ENCODE measurements at places on chromosomes 16 and 17. TPM values are rescaled to one million over a fixed set of nuclear protein-coding genes. Genes with fewer than 3 reads are reported as not detected.

HOXB1 gene
- not detected for total RNA-seq

DNA sequence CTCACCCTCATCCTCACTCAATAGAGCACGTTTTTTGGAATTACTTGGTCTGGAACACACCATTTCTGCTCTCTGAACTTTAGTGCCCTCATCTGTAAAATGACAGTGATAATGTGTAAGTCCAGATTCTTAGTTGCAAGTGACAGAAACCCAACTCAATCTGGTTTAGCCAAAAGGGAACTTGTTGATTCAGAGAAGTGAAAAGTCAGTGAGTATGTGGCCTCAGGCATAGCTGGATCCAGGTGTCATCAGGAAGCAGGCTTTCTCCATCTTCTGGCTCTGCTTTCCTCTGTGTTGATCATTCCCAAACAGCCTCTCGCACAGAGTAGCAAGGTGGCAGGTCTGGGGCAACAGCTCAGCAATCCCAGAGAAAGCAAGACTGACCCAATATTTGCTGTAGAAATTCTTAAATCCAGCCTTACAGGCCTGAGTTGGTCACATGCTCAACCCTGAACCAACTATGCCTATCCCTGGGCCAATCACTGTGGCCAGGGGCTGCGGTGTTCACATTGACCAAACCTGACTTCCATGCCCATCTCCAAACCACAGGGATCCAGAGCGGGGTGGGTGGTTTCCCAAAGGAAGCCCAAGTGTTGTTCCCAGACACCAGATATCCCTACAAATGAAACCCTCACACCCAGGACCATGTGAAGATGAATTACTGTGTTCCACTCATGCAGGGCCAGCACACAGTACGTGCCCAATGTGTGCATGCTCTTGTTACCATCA, 23.3 kb upstream of the ALKBH5 start:
- peaks cover 4% of the 10 kb centered on the region for H3K4me1 ChIP-seq
- no peak overlapping the region for H3K27ac ChIP-seq
- no peaks in the 10 kb centered on the region for H3K36me3 ChIP-seq

CDRT15 gene
- total RNA-seq = not detected

DNA sequence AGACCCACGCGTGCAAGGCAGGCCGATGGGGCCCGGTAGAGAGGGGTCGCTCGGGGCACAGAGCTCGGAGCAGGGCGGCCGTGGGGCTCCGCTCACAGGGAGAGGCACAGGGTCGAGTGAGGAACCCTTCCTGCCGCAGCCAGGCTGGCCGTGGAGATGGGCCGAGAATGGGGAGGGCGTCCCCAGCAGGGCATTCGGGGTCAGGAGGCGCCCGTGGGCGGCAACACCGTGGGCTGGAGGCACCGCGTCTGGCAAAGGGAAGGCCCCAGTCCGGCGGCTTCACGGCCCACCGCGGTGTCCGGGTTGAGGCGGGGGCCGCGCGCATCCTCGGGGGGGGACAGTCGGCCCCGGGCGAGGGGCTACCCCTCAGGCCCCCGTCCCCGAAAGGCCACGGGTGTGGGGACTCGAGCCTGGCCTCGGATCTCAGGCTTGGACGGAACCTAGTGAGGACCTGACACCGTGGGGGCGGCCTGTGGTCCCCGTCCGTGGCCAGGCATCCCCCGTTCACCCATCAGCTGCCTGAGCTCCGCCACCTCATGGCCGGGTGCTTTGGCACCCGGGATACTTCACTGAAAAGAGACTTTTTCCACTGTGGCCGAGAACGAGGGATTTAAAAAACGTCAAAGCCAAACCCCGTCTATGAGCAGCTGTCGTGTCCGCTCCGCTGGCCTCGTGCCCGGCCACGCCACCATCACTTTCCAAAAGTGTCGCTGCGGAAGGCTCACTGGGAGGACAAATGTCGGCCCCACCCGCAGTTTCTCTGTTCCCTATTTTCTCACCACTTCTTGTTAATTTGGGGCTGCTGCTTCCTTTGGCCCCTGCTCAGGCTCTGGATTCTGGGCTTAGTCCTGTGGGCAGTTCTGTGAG, 73.6 kb downstream of the METRNL start:
- no peaks in the 10 kb centered on the region for H3K4me1 ChIP-seq
- no peak overlapping the region for H3K4me3 ChIP-seq
- no peaks in the 10 kb centered on the region for H3K27me3 ChIP-seq
- H3K36me3 ChIP-seq = no peaks in the 10 kb centered on the region
- DNase-seq = peak; percentile 28

DNA sequence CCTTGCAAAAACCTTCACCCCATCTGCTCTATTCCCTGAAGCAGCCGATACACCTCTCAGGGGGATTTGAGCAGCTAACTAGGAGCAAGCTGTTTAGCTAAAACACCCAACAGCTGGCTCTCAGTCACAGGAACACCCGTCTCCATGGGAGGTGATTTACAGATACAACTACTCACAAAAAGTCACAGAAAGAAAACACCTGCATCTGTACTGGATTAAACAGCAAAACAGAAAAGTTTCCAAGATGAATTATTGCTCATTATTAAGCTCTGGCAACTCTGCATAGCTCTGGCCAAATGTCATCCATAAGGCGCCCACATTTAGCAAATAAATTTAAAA, 22.3 kb downstream of the GJC1 start:
- H3K4me1 ChIP-seq = no peaks in the 10 kb centered on the region
- no peak overlapping the region for H3K4me3 ChIP-seq
- no peaks in the 10 kb centered on the region for H3K27me3 ChIP-seq
- no peaks in the 10 kb centered on the region for H3K36me3 ChIP-seq
- no peak for DNase-seq

DNA sequence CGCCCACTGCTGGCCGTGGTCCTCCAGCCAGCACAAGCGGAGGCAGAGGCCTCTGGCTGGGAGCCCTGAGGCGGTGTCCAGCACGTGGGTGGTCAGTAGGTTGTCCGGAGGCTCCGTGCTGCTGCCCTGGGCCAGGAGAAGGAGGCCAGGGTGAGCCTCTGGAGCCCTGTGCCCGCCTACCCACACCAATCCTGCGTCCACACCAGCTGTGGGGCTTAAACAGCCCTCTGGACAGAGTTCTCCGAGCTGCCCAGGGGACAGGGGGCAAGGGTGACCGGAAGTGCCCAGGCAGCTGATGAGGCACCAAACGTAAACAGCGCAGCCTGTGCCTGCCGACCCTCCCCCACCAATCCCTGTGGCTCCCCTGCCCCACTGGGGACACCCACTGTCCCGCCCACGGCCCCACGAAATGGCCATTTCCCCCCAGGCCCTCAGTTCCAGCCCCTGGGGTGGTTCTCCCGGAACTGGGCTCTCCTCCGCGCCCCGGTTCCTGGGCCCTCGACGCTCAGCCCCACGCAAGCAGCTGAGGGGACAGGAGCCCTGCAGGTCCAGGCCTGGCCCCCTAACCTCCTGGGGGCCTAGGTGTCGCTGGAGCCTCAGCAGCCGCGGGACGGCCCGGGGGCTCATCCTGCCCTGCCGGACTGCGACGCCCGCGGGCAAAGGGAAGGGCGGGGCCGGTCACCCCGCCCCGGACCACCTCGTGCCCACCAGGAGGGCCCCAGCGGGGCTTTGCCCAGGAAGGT, 27.9 kb upstream of the DBNDD1 start:
- H3K4me3 ChIP-seq = peak overlapping the region; percentile 28
- peaks cover 11% of the 10 kb centered on the region for H3K4me1 ChIP-seq
- no peak overlapping the region for H3K27ac ChIP-seq
- H3K27me3 ChIP-seq = no peaks in the 10 kb centered on the region
- H3K36me3 ChIP-seq = peaks cover 13% of the 10 kb centered on the region

GRCh38 chr16:83954577-83955016, 1.6 kb downstream of the OSGIN1 start:
- no peaks in the 10 kb centered on the region for H3K27me3 ChIP-seq
- H3K4me1 ChIP-seq = peaks cover 24% of the 10 kb centered on the region
- peaks cover 19% of the 10 kb centered on the region for H3K36me3 ChIP-seq
- peak; percentile 71 for DNase-seq
- no peak overlapping the region for H3K4me3 ChIP-seq

- DNase-seq = no peak
- H3K4me1 ChIP-seq = peaks cover 5% of the 10 kb centered on the region
- H3K27ac ChIP-seq = no peak overlapping the region
- H3K4me3 ChIP-seq = no peak overlapping the region
- no peaks in the 10 kb centered on the region for H3K27me3 ChIP-seq
- no peaks in the 10 kb centered on the region for H3K36me3 ChIP-seq
These were observed 61.4 kb downstream of the SRL start for GRCh38 chr16:4180511-4180910.

BICDL2 gene
- total RNA-seq = 7.3 TPM

DNA sequence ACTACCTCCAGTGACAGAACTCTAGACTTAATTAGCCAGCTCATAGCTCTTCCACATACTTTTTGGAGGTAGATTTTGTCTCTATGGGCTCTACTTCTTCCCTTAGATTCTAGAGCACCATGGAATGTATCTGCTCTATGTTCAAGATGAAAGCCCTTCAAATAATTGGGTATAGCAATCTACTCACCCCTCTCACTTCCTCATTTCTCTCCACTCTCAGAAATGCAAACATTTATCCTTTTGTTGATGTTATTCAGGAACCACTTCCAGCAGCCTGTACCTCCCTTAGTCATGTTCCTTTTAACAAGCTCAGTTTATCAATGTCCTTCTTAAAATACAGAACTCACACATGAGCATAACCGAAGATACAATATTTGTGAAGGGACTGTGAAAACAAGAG, 78.5 kb downstream of the GRIN2A start:
- H3K36me3 ChIP-seq = no peaks in the 10 kb centered on the region
- no peak overlapping the region for H3K4me3 ChIP-seq
- no peak for DNase-seq
- H3K27ac ChIP-seq = no peak overlapping the region
- H3K27me3 ChIP-seq = no peaks in the 10 kb centered on the region

DNA sequence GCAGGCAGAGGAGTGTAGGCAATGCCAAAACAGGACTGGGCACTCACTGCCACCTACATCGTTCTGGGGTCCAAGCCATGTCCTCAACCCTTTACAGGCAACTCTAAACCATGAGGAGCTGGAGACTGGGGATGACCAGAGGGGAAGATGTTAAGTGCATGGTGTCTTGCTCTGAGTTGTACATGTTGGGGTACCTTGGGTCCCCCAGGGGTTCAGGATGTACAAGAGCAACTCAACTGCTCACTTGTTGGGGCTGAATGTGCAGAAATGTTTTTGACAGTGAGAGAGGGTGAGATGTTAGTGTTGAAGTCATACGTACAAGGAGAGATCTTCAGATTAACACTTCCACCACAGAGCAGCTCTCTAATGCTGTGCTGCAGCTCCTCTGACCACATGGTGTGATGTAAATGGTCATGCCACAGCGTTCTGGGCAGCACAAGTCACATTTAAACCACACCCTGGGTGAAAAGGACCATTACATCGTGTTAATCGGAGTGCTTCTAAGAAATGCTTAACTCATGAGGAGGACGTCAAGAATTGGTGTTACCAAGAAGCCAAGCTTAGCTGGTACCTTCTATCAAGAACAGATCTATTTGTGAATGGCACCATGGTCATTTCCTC, 2.4 kb downstream of the CCL18 start:
- H3K27ac ChIP-seq = no peak overlapping the region
- no peaks in the 10 kb centered on the region for H3K36me3 ChIP-seq
- H3K4me1 ChIP-seq = no peaks in the 10 kb centered on the region
- no peaks in the 10 kb centered on the region for H3K27me3 ChIP-seq
- no peak overlapping the region for H3K4me3 ChIP-seq
- no peak for DNase-seq

GRCh38 chr16:700684-701584, 4.7 kb downstream of the FBXL16 start:
- DNase-seq = no peak
- H3K4me1 ChIP-seq = peaks cover under 1% of the 10 kb centered on the region
- H3K27me3 ChIP-seq = peaks cover 17% of the 10 kb centered on the region
- H3K27ac ChIP-seq = no peak overlapping the region
- H3K36me3 ChIP-seq = no peaks in the 10 kb centered on the region

GRCh38 chr16:75379911-75380847, 53.1 kb downstream of the CFDP1 start:
- DNase-seq = no peak
- no peak overlapping the region for H3K4me3 ChIP-seq
- H3K4me1 ChIP-seq = peaks cover 7% of the 10 kb centered on the region
- H3K36me3 ChIP-seq = no peaks in the 10 kb centered on the region
- H3K27me3 ChIP-seq = no peaks in the 10 kb centered on the region

DNA sequence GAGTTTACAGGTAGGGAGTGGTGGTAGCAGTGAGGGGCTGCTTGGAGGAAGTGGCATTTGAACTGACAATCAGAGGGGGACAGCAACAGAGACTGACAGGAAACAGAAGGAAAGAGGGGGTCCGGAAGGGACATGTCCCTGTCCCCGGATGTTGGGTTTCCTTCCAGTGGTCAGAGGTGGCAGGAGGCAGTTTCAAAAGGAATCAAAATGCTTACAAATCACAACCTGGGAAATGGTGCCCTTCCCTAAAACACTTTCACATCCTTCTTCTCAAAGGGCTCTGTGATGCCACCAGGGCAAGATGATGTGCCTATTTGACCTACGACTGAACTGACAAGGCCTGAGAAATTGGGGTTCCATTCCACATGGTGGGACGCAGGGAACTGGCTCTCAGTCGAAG, 19.7 kb downstream of the ADGRG1 start:
- no peaks in the 10 kb centered on the region for H3K27me3 ChIP-seq
- no peak for DNase-seq
- H3K27ac ChIP-seq = peak overlapping the region; percentile 80
- H3K4me1 ChIP-seq = peaks cover 51% of the 10 kb centered on the region
- no peak overlapping the region for H3K4me3 ChIP-seq
- H3K36me3 ChIP-seq = peaks cover 26% of the 10 kb centered on the region

DHRS7C gene
- total RNA-seq = not detected

DNA sequence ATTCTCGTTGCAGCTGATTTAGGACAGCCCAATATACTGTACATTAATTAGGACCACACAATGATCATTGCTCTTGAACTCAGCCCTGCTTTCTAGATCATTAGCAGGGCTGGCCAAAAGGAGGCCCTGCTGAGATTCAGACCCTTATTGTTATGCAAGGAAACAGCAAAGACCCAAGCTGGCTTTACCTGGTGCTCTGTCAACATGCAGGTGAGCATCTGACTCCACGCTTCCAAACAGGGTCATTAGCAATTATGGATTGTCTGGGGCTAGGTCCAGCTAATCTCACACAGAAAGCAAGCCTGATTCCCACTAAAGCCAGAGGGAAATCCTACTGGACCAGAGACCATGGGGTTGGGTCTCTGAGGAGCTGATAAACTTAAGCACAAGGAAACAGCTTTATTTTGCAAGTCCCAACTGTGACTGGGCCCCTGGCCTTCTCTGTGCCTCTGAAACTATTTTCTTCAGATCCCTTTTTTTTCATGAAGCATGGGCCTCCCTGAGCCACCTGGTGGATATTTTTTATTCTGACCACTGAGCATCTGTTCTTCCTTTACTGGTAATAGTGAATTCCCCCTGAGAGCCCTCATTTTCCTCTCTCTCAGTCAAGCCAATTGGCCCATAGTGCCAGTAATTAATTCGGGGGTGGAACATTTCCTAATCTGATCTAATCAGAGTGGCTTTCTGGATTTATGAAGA, 236.1 kb downstream of the GRIN2A start:
- DNase-seq = no peak
- H3K36me3 ChIP-seq = no peaks in the 10 kb centered on the region

Measured in thyroid gland (tissue), 4 donors.